ENCODE measurements at places on chromosomes 7 and 10. TPM values are rescaled to one million over a fixed set of nuclear protein-coding genes. Genes with fewer than 3 reads are reported as not detected.

GRCh38 chr7:157408258-157409101 lies 71.7 kb downstream of the DNAJB6 start:
- DNase-seq = no peak

DNA sequence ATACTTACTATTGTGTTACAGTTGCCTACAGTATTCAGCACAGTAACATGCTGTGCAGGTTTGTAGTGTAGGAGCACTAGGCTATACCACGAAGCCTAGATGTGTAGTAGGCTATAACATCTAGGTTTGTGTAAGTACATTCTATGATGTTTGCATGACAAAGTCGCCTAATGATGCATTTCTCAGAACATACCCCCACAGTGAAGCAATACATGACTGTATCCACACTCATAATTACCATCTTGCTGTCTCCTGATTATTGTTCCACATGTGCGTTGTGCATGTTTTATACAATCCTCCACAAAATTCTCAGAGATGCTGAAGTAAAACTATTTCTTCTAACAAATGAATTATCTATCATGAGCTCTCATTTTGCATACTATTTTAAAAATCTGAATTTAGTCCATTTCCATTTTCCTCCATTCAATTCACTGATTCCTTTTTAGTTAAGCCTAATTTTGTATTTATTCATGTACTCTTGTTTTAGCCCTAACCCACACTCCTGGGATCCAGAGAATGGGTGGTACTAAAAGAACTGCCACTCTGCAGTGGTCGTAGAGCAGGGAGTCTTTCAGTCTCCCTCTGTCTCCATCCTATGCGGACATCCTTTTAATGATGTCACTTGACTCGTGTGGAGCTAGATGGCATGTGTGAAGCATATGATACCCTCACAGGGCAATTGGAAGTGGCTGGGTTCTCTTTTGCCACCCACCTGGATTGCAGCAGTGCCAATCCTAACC lies 67.6 kb upstream of the CAV2 start:
- DNase-seq = no peak

DNA sequence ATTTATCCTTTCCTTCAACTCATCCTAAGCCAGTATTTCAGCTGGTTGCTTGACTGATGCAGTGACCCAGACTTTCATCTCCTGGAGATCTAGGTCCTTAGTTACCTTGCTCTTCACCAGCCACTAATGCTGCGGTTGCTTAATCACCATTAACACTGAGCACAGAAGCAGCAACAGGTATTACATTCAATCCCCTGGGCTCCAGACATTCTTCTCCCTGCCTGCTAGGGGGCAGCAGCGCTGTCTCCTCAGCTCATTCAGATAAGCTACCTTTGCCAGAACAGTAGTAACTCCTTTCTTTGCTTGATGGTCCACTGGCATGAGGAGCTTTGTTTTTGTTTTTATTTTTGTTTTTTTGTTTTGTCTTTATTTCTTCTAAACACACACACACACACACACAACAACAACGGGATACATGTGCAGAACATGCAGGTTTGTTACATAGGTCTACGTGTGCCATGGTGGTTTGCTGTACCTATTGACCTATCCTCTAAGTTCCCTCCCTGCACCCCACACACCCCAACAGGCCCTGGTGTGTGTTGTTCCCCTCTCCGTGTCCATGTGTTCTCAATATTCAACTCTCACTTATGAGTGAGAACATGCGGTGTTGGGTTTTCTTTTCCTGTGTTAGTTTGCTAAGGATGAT lies 1043.2 kb upstream of the C7orf33 start:
- peak; percentile 17 for DNase-seq

DNA sequence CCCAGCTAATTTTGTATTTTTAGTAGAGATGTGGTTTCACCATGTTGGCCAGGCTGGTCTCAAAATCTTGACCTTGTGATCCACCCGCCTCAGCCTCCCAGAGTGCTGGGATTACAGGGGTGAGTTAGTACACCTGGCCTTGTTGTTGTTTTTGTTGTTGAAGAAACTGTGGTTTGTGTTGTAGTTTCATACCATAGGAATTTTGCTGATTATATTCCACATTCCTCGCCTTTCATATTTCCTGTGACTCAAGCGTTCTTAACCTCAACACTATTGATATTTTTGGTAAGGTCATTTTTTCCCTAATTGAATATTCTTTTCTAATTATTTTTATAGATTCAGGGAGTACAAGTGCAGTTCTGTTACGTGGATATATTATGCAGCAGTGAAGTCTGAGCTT lies 16.7 kb downstream of the LIPF start:
- no peak for DNase-seq

DNA sequence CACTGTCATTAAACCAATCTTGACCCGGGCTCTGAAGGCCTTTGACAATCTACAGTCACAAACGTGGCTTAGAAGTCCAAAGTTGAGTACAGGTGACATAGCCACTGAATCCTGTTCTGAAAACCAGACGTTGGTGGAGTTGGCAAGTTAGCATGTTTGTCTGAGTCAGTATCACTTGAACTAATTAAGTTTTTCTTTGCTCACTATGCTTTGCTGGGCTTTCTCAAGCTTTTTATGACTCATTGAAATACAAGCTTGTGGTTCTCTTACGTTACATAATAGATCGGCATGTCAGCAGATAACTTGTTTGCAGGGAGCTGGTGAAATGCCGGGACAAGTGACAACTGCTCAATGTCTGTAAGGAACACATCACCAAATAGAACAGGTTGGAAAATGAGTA lies 53.8 kb downstream of the ARL5B start:
- DNase-seq = peak; percentile 56

- DNase-seq = no peak
These were observed 149.4 kb downstream of the DNAJB6 start for GRCh38 chr7:157486007-157486755.

- DNase-seq = no peak
These were observed 10.4 kb upstream of the DLG5 start for GRCh38 chr10:77936697-77937567.

DNA sequence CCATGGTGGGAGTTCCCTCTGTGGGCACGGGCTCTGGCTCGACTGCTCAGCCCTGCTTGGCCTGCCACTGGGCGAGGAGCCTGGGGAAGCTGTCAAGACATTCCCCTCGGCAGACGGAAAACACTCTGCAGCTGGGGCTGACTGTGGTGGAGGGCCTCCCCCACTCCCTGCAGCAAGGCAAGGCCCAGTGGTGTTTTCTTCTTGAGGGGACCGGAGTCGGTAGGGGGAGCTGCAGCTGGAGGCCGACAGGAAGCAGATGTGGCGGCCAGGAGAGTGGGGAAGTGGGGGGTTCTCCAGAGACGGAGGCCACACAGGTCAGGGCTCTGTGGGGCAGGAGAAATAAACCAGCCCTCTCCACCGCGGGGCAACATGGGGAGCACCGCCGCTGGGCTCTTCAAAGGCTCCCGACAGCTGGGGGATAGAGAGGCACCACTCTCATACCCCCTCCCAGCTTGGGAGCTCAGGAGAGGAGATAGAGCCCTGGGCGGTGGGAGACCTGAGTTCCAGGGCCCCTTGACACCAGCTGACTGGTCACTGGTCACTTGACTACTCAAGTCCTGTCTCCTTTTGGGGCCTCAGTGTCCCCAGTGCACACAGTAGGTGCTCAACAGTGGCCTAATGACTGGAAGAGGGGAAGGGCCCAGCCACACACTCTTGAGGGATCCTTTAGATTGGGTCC lies 43.4 kb downstream of the PPIF start:
- no peak for DNase-seq

- no peak for DNase-seq
These were observed 91.8 kb upstream of the KCNIP2 start for GRCh38 chr10:101935431-101935830.

TMEM26 gene
- polyA plus RNA-seq = not detected

GPR146 gene
- 4.2 TPM for polyA plus RNA-seq

ANAPC16 gene
- polyA plus RNA-seq = 142 TPM

ADRB1 gene
- 0.84 TPM for polyA plus RNA-seq

NPVF gene
- polyA plus RNA-seq = not detected

SRRM3 gene
- 2.8 TPM for polyA plus RNA-seq

OR2A5 gene
- polyA plus RNA-seq = under 0.01 TPM

PNLIPRP2 gene
- 92.8 TPM for polyA plus RNA-seq
